Fibroblast of lung (primary cell): ENCODE measurements at places on chromosomes 5 and 9. TPM values are rescaled to one million over a fixed set of nuclear protein-coding genes. Genes with fewer than 3 reads are reported as not detected.

- no peak overlapping the region for H3K4me3 ChIP-seq
- H3K27ac ChIP-seq = no peak overlapping the region
- DNase-seq = no peak
- H3K36me3 ChIP-seq = no peaks in the 10 kb centered on the region
- no peaks in the 10 kb centered on the region for H3K27me3 ChIP-seq
Observed at GRCh38 chr9:99049641-99050040, 55.3 kb upstream of the TGFBR1 start.

GRCh38 chr9:1222511-1222910, 172.4 kb downstream of the DMRT2 start:
- no peaks in the 10 kb centered on the region for H3K27me3 ChIP-seq
- H3K27ac ChIP-seq = no peak overlapping the region

DNA sequence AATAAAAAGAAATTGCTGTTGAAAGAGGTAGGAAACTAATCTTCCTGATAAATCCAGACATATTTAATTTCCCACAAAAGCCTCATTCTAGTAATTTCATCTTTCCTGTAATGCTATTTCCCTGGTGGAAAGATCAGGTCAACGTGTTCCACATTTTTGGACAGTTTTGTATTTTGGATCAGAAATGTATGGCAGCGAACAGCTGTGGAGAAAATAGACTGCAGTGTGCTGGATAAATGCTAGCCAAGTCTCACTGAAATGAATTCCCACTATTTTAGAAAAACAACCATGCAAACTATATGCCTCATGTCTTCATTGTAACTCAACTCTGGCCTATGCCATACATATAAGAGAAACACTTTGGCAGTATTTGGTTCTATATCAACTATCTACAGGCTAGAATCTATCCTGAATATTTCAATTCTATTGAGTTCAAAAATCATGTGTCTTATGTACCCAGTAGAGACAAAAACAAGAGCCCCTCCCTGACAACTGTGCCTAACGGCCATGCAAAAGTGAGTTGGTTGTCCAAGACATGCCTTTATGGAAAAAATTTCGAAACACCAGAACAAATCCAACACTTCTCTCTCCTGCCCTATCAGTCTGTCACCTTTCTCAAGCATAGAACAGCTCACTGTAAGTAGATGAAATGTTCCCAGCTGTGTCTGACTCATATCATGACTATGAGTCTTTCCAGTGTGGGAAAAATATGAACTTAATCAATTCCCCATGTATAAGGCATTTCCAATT, 191.3 kb upstream of the NREP start:
- no peaks in the 10 kb centered on the region for H3K27me3 ChIP-seq
- H3K4me1 ChIP-seq = peaks cover 12% of the 10 kb centered on the region
- H3K4me3 ChIP-seq = no peak overlapping the region

Gene DDX31
- total RNA-seq = 9.5 and 10.1 TPM in 2 replicates

Gene IL4
- not detected in 2 replicates for total RNA-seq

Gene HSD17B3
- total RNA-seq = 0.17 TPM in 1 of 2 replicates, not detected in the other
